Muscle of leg (tissue), 16 donors: ENCODE measurements at places on chromosomes 11 and 22. TPM values are rescaled to one million over a fixed set of nuclear protein-coding genes. Genes with fewer than 3 reads are reported as not detected.

Gene TRIM68
- 8.0 TPM for total RNA-seq

Gene GGTLC3
- not detected for total RNA-seq

Gene OR6T1
- total RNA-seq = not detected

Gene C11orf86
- not detected for total RNA-seq

Gene CD248
- 24.5 TPM for total RNA-seq

Gene OR4C6
- not detected for total RNA-seq

- no peaks in the 10 kb centered on the region for H3K36me3 ChIP-seq
- peak within 1 kb of the TSS; percentile 45 for H3K27ac ChIP-seq
- peak within 1 kb of the TSS; percentile 76 for H3K4me3 ChIP-seq
- DNase-seq = peak; percentile 75
- peaks cover 28% of the 10 kb centered on the region for H3K27me3 ChIP-seq
Measured at GRCh38 chr11:44726283-44727113, at the start of gene TSPAN18. Gene TSPAN18 (plus strand): TSS chr11:44726962. CDS start chr11:44906417, 179,455 bp downstream.

GRCh38 chr22:17443405-17444203 lies 74.3 kb downstream of the CECR2 start:
- H3K4me3 ChIP-seq = no peak overlapping the region
- DNase-seq = peak; percentile 74
- no peaks in the 10 kb centered on the region for H3K27me3 ChIP-seq
- peaks cover 14% of the 10 kb centered on the region for H3K4me1 ChIP-seq
- H3K36me3 ChIP-seq = no peaks in the 10 kb centered on the region
- peak overlapping the region; percentile 67 for H3K27ac ChIP-seq

- DNase-seq = no peak
- no peak within 1 kb of the TSS for H3K27ac ChIP-seq
- H3K4me3 ChIP-seq = no peak within 1 kb of the TSS
- H3K27me3 ChIP-seq = no peaks in the 10 kb centered on the region
- no peaks in the 10 kb centered on the region for H3K4me1 ChIP-seq
- H3K36me3 ChIP-seq = no peaks in the 10 kb centered on the region
Measured at GRCh38 chr11:56292154-56292553, at the start of gene OR8H1. Gene OR8H1 (minus strand): TSS chr11:56292254. CDS start chr11:56291062, 1,192 bp downstream.

DNA sequence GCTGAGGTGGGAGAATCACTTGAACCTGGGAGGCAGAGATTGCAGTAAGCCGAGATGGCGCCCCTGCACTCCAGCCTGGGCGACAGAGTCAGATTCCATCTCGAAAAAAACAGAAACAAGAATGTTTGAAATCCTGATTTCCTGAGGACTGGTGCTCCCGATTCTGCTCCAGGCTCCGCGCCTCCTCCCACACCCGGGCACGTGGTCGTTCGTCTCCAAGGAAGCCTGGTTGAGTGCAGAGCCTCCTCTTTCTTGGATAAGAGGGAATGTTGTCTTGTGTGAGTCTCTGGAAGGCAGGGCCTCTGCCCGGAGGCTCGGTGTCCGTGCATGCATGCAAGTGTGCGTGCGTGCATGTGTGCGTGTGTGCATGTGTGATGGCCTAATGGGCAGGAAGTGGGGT lies 30.1 kb downstream of the BRSK2 start:
- no peak overlapping the region for H3K4me3 ChIP-seq
- no peaks in the 10 kb centered on the region for H3K4me1 ChIP-seq

DNA sequence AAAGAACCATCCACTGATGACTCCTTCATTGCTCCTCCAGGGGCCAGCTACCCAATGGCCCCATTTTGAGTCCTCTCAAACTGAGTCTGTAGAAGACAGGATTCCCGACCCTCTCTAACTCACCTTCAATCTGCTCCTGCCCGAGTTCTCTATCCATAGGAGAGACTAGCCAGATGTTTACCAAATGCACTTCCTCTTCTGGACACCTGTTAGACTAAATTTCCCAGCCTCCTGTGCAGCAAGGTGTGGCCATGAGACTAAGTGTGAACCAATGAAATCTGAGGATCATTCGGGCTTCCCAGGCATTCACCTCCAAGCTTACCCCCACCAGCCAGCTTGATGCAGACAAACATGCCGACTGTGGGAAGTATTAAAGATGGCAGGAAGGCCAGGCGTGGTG lies 7.6 kb downstream of the PISD start:
- no peak overlapping the region for H3K27ac ChIP-seq
- H3K27me3 ChIP-seq = no peaks in the 10 kb centered on the region

- H3K27me3 ChIP-seq = peaks cover 10% of the 10 kb centered on the region
- H3K4me1 ChIP-seq = no peaks in the 10 kb centered on the region
- no peaks in the 10 kb centered on the region for H3K36me3 ChIP-seq
- DNase-seq = no peak
- no peak overlapping the region for H3K27ac ChIP-seq
- H3K4me3 ChIP-seq = no peak overlapping the region
Measured at GRCh38 chr11:2259897-2260451, 10.4 kb downstream of the ASCL2 start.

GRCh38 chr11:64084951-64085710 lies 49.4 kb downstream of the FLRT1 start:
- peaks cover 8% of the 10 kb centered on the region for H3K27me3 ChIP-seq
- DNase-seq = no peak
- H3K4me1 ChIP-seq = peaks cover 71% of the 10 kb centered on the region
- no peak overlapping the region for H3K4me3 ChIP-seq

DNA sequence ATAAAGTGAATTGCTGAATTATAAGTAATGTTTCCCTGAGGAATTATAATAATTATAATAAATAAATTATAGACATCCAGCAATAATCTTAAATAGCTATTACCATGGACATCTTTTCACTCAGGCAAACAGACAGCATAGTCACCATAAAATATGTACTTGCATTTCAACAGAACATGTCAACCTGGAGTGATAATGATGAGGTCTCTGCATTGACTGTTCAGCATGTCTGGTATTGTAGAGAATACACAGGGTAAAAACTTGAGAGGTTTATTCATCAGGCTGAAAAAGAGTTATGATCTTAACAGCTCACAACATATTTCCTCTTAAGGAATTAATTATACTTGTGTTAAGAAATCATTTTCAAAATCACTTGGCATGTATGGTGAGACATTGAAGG lies 41.1 kb upstream of the TYR start:
- DNase-seq = no peak
- H3K27ac ChIP-seq = no peak overlapping the region
- H3K4me3 ChIP-seq = no peak overlapping the region
- no peaks in the 10 kb centered on the region for H3K27me3 ChIP-seq
- no peaks in the 10 kb centered on the region for H3K36me3 ChIP-seq

DNA sequence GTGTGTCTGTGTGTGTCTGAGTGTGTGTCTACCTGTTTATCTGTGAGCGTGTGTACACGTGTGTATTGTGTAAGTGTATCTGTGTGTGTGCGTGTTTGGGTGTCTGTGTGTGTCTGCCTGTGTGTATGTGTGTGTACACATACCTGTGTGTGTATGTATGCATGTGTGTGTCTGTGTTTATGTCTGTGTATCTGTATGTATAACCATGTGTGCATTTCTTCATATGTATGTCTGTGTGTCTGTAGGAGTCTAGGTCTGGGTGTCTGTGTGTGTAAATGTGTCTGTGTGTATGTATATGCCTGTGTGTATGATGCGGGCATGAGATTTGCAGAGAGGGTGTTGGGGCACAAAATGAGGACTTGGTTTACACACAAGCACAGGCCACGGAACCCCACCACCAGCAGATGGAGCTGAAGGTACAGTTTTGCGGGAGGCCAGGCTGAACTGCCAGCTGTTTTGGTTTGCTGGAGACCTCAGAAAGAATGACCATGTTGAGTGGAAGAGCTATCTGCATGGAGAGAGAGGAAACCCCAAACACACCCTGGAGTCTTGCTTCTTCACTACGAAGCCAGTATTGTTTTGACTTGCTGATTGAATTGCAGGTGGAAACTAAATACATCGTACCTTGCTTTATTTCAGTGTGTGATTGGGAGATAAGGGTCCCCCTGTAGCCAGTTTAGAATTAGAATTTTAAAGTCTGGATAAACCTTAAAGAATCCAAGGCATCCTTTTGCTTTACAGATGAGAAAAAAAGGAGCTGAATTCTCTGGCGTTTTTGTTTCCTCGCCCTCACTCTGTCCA lies 497.2 kb downstream of the NTM start:
- no peaks in the 10 kb centered on the region for H3K4me1 ChIP-seq
- no peak overlapping the region for H3K4me3 ChIP-seq
- peak; percentile 87 for DNase-seq
- no peak overlapping the region for H3K27ac ChIP-seq
- no peaks in the 10 kb centered on the region for H3K36me3 ChIP-seq

GRCh38 chr11:71235719-71236118 lies 16.7 kb downstream of the SHANK2 start:
- H3K27me3 ChIP-seq = peaks cover 8% of the 10 kb centered on the region
- H3K4me3 ChIP-seq = no peak overlapping the region
- no peak overlapping the region for H3K27ac ChIP-seq

GRCh38 chr11:5476186-5476819 lies 12.2 kb upstream of the OR52D1 start:
- no peak overlapping the region for H3K27ac ChIP-seq
- peak; percentile 36 for DNase-seq
- no peaks in the 10 kb centered on the region for H3K4me1 ChIP-seq
- no peak overlapping the region for H3K4me3 ChIP-seq
- no peaks in the 10 kb centered on the region for H3K36me3 ChIP-seq
- no peaks in the 10 kb centered on the region for H3K27me3 ChIP-seq
